ENCODE measurements at places on chromosomes 3 and 15.

- DNase-seq = no peak
Measured at GRCh38 chr3:48140336-48140757, 47.9 kb downstream of the CDC25A start.

DNA sequence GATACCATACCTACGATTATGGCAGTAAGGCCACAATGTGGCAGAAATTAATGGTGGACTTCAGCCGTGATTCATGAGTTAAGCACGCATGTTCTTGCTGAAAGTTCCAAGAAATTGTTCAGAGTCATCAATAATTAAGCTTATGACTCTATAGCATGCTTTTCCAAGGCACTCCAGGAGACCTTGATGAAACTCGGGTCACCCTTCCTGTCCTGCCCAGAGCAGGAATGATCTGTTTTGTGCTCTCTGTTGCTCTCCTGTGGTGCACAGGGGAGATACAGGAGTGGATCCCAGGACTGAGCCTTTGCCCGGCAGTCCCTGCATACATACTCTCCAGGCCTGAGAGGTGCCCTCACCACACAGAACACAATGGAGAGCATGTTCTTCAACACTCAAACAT is 141.6 kb upstream of the SLC2A2 start:
- DNase-seq = no peak

DNA sequence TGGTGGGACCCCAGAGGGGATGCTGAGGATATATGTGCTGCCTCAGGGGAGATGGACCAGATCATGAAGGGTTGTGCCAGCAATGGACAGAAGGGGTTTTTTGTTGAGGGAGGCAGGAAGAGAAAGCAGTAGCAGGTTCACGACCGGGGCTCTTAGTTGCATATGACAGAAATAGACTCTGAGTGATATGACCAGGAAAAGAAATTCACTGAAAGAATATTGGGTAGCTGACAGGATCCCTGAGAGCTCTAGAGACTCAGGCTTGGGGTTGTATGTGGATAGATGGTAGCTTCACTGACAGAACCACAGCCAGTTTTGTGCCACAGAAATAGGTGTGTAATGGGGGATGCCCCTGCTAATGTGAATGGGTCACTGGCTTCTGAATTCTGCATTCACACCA is 241.6 kb downstream of the ZNF621 start:
- DNase-seq = no peak

GRCh38 chr15:80242802-80243201 is 9.2 kb downstream of the CTXND1 start:
- no peak for DNase-seq

DNA sequence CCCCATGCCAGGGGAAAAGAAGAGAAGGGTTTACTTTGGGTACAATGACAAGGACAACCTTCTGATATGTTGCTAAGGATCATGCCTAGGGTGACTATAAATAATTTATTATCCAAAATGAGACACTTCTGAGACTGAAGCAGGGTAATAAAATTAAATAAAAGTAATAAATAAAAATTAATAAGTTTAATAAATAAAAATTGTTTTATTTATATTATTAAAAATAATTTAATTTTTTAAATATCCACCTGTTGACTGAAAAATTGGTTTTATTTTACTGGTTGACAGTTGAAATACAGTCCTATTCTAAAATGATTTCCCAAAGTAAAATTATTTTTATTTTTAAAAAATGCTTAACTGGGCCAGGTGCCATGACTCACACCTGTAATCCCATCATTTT is 102.0 kb downstream of the FHIT start:
- no peak for DNase-seq

DNA sequence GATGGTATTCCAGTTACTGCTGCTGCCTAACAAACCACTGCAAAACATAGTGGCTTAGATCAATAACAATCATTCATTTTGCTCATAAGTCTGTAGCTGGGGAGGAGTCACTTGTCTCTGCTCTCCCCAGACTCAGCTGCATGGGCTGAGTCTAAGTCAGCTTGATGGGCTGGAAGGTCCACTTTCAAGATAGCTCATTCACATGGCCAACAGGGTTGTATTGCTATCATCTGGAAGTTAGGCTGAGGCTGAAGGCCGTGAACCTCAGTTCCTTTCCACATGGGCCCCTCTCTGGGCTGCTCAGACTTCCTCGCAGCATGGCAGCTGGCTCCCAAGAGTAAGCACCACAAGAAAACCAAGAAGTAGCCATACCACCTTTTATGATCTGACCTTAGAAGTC is 28.7 kb upstream of the BFSP2 start:
- no peak for DNase-seq

- no peak for DNase-seq
Measured at GRCh38 chr3:98433764-98434163, 29.2 kb upstream of the OR5K1 start.

Measured in stimulated activated CD4-positive, alpha-beta T cell treated with anti-CD3 and anti-CD28 coated beads, Interleukin-15, amount 100 ng/mL, for 24 hours (primary cell).